CD4-positive, alpha-beta T cell treated with Interleukin-4 for 4 hours (primary cell): ENCODE measurements at places on chromosomes 4 and X.

- peak; percentile 5 for DNase-seq
These were observed 121.3 kb downstream of the EGF start for GRCh38 chr4:110034026-110034393.

- peak; percentile 10 for DNase-seq
These were observed 33.5 kb upstream of the CYBB start for GRCh38 chrX:37746218-37746941.

GRCh38 chr4:39022241-39022640 lies 10.0 kb downstream of the TMEM156 start:
- DNase-seq: no peak

DNA sequence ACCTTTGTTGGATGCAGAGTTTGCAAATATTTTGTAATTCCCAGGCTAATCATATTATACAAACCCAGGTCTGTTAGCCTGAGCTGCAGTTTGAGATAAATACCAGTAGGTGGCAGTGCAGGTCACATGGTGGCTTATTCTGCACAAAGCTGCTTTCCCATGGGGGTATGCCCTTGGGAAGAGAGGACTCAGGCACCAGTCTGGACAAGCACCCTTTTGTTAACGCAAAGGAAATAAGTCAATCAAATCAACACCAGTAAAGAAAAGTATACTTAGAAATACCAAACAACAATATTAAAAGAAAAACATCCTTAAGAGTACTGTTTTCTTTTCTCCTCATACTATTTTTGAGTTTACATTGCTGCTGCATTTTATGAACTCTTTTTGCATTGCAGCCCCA lies 389.0 kb upstream of the ZFP42 start:
- DNase-seq: peak; percentile 1

GRCh38 chr4:7863911-7864681 lies 75.6 kb downstream of the AFAP1 start:
- peak; percentile 14 for DNase-seq

DNA sequence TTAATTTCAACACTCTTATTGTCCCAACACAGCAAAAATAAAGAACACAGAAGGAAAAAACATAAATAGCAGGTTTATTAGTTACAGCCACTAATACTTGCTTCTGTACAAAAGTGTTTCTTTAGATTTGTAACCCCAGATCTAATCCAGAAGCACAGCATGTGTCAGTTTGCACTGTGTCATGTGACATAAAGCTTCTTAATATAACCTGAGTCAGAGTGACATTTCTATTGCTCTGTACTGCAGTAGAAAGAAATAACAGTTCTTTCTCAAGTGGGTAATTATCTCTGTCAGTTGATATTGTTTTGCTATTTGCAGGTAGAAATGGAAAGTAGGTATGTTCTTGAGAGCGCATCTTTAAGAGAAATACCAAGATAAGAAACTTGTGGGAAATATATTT lies 422.5 kb downstream of the ZIC3 start:
- no peak for DNase-seq
